ENCODE measurements at places on chromosomes 2 and 18.

- no peak for DNase-seq
Observed at GRCh38 chr2:55418512-55419232, 984 bp downstream of the CCDC88A start.

DNA sequence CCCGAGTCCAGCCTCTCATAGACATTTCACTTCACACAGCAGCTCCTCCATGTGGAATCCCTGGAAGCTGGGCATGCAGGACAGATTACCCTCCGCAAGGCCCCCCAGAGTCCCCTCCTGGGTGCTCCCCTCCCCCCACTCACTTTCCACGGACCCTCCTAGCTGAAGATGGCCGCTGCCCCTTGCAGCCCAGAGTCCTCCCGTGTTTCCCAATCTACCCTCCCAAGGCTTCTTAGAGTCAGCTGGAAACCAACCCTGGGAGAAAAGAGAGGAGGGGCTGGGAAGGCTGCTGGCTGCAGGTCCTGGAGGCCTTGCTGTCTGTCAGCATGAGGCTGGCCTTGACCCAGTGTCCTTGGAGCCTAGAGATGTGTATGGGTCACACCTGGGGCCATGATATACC is 49.0 kb upstream of the HAAO start:
- peaks cover under 1% of the 10 kb centered on the region for H3K36me3 ChIP-seq
- no peak for DNase-seq
- H3K27ac ChIP-seq, result no peak overlapping the region

DNA sequence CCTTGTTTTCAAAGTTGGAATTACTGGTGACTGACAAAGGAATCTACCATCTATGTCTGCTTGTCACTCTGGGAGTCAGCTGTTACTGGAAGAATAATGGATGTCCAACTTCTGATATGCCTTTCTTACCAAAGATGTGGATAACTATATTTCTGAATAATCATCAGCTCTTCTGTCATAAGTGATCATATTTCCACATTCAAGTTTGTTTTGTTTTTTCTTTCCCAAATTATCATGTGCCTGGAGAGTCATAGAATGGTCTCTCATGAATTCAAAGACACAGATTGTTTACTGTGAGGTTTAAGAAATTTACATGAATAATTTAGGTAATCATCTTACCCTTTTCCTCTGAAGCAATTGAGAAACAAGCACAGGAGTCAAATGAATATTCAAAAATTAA is 986.7 kb upstream of the CDH2 start:
- H3K27me3 ChIP-seq, result no peaks in the 10 kb centered on the region
- H3K4me3 ChIP-seq, result no peak overlapping the region
- no peak for DNase-seq
- H3K27ac ChIP-seq, result no peak overlapping the region
- H3K36me3 ChIP-seq, result no peaks in the 10 kb centered on the region
- no peaks in the 10 kb centered on the region for H3K4me1 ChIP-seq

DNA sequence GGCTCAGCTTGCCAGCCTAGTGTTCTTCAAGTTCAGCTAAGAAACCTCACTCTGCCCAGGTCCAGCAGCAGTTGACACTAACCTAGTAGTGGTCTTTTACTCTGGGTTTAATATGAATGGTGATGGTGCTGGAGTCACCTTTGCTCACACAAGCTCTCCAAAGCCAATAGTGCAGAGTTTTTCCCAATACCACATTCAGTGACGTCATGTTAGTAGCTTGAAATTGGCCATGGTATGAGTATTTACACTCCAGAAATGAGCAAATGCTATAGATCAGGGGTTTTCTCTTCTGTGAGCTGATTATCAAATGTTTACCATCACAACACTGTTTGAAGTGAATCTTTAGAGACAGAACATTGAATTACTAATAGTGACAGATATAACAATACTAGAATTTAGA is 209.1 kb downstream of the KCNH7 start:
- H3K36me3 ChIP-seq, result no peaks in the 10 kb centered on the region
- no peak for DNase-seq
- no peak overlapping the region for H3K4me3 ChIP-seq
- H3K4me1 ChIP-seq, result no peaks in the 10 kb centered on the region

DNA sequence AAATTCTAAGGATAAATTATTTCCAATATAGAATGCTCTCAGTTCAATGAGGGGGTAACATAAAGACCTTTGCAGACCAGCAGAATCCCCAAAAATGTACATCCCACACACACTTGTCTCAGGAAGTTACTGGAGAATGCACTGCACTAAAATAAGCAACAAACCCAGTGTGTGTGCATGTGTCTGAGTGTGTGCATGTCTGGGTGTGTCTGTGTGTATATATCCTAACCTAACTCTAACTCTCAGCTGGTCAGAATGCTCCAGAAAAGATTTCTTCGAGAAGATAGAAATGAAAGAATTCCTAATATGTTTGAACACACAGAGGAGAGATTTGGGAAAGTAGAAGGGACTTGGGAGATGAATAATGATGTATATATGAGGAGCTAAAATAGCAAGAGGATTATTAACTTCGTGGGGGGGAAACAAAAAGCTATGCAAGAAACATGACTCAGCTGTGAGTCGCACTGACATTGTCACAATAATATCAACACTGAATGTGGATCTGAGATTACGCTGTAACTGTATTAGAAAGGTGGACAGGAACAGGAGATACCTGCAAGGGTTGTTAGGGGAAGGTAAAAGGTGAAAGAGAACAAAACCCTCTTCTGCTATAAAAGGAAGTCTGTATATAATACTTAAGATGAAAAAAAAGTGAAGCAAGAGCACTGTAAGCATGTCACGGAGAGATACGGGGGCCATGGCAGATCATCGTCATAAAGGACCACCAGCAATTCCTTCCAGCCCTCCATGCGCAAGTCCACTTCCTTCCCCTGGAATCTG is 11.1 kb downstream of the COLEC12 start:
- peaks cover 5% of the 10 kb centered on the region for H3K36me3 ChIP-seq
- H3K27me3 ChIP-seq, result peaks cover 4% of the 10 kb centered on the region
- no peak overlapping the region for H3K4me3 ChIP-seq

GRCh38 chr18:3179430-3180089 is 40.2 kb downstream of the MYOM1 start:
- H3K4me3 ChIP-seq, result peak overlapping the region; percentile 11
- H3K36me3 ChIP-seq, result no peaks in the 10 kb centered on the region
- peak overlapping the region; percentile 99 for H3K27ac ChIP-seq
- no peaks in the 10 kb centered on the region for H3K27me3 ChIP-seq
- H3K4me1 ChIP-seq, result peaks cover 33% of the 10 kb centered on the region

DNA sequence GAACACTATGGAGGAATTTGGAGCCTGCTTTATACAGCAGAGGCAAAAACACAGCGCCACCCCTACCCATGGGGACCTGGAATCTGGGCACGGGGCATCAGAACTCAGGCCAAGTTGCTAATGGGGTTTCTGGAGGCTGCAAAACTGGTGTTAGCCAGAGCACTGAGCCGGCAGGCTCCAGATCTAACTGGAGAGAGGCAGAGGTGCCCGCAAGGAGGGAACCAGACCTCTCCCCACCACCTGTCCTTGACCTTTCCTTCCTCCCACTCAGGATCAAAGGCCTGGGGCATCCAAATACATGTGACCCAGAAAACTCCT is 126.6 kb downstream of the TNS1 start:
- H3K36me3 ChIP-seq, result no peaks in the 10 kb centered on the region
- no peak overlapping the region for H3K4me3 ChIP-seq
- peaks cover 2% of the 10 kb centered on the region for H3K4me1 ChIP-seq
- no peak for DNase-seq
- H3K27me3 ChIP-seq, result peaks cover 5% of the 10 kb centered on the region

GRCh38 chr2:10183146-10183675 is 60.7 kb downstream of the RRM2 start:
- peak overlapping the region; percentile 25 for H3K27ac ChIP-seq
- H3K4me1 ChIP-seq, result no peaks in the 10 kb centered on the region
- no peaks in the 10 kb centered on the region for H3K27me3 ChIP-seq
- no peak for DNase-seq
- no peak overlapping the region for H3K4me3 ChIP-seq

Data from stimulated activated naive B cell treated with anti-CD40 and anti-IgM and Interleukin-4, amounts not matched to agents 10 μg/mL and 1 μg/mL and 100 μg/mL, for 72 hours (primary cell).